ENCODE measurements at places on chromosomes 2 and 18.

- DNase-seq = no peak
Measured at GRCh38 chr2:101972621-101973434, 18.9 kb upstream of the IL1R2 start.

DNA sequence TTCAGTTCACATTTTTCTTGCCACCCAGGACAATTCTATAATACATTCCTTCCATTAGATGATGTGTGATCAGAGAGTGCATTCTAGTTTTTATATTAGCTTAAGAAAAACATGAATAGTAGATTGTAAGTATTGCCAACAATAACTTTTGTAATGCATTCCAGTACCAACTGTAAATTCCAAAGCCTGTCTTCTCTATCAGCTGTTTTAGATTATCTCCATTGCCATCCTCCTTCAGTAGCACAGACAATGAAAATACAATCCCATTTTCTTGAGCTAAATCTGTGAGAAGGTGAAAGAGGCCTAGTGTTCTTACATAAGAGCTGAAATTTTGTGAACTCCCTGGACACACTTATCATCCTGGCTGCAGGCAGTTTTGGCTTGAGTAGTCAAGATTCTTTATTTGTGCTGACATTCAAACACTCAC is 103.9 kb downstream of the CCBE1 start:
- no peak for DNase-seq

GRCh38 chr18:78727057-78727739 is 252.4 kb upstream of the SALL3 start:
- DNase-seq = no peak

- no peak for DNase-seq
Measured at GRCh38 chr2:85053802-85054201, 79.4 kb upstream of the TCF7L1 start.

DNA sequence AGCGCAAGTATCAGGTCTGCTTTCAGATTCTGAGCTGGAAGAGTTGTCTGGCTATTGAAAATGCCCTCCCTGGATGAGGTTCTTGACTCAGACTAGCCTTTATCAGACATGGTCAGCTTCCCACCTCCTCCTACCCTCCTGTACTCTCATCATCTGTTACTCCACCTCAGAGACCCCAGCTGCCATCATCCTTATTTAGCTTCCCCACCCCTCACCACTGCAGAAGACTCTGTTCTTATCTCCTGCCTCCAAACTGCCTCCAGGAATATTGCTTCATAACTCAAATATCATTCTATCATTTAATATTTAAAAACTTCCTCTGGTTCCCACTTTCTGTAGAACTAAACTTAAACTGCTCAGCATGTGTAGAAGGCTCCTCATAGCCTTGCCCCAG is 31.1 kb upstream of the PPP3R1 start:
- DNase-seq = no peak

DNA sequence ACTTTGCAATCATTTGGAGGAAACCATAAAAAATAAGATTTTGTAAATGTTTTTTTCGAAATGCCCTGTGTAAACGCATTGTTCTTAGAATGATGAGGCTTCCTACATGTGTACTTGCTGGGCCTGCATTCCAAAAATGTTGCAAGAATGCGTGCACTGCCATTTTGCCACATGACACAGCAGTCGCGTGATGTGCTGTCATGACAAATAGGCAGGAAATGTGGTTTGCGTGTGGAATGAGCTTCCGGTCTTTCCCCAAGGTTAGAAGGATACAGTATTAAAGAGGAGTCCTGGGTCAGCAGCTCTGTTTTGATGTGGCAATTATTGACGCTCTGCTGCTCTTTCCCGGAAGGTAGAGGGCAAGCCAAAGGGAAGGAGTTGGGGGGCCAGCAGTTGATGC is 18.1 kb upstream of the SERPINB2 start:
- DNase-seq = no peak

- peak; percentile 23 for DNase-seq
Measured at GRCh38 chr18:40672590-40672989, 1282.4 kb upstream of the PIK3C3 start.

GRCh38 chr2:71498261-71498701 is 44.9 kb downstream of the DYSF start:
- DNase-seq = no peak

- no peak for DNase-seq
Measured at GRCh38 chr2:100924520-100925451, 77.3 kb upstream of the RPL31 start.

- no peak for DNase-seq
Measured at GRCh38 chr2:120463996-120464395, 118.1 kb downstream of the INHBB start.

GRCh38 chr2:84386336-84387040 is 72.6 kb downstream of the SUCLG1 start:
- DNase-seq = no peak

DNA sequence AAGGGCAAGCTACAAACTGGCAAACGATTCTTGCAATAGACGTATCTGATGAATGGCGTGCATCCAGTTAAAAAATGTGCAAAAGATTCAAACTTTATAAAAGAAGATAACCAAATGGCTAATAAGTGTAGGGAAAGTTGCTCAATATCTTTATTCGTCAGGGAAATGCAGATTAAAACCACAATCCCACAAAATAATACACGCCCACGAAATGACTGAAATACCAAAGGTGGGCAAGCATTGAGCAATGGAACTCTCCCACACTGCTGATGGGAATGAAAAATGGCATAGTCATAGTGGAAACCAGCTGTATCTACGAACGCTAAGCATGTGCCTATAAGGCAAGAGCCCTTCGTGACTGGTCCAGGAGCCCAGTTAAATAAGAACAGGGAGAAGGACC is 168.6 kb upstream of the SIX2 start:
- DNase-seq = no peak

DNA sequence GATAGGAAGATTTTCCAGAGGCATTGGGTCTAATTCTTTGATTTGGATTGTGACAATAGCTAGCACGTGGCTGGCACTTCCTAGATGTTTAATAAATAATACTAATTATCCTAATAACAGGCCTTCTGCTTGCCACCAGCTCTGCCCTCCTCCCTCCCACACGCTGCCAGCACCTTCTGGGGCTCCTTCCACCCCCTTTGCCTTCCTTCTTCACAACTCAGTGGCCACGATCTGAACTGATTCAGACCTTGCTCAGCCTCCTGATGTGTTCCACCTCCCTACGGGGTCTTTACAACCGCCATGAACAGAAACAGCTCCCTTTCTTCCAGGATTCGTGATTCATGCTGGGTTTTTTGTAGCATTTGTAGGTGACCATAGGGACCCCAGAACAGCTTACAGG is 310.3 kb upstream of the HS6ST1 start:
- DNase-seq = no peak

DNA sequence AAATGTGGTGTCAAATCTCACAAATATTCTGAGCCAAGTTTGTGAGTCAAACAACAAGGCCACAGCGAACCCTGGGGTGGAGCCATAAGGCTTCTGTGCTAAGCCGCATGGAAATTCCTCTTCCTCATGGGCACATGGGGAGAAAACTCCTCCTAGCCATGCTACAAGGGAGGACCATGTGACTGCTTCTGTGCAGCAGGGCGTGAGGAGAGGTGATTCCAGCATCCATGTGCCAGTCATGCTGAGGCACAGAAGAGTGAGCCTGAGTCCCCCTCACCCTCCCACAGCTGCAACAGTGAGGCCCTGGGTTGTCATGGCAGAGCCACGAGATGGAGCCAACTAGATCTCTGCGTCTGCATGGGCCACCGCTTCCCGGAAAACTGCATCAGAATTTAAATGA is 488.8 kb upstream of the RAB6C start:
- no peak for DNase-seq

DNA sequence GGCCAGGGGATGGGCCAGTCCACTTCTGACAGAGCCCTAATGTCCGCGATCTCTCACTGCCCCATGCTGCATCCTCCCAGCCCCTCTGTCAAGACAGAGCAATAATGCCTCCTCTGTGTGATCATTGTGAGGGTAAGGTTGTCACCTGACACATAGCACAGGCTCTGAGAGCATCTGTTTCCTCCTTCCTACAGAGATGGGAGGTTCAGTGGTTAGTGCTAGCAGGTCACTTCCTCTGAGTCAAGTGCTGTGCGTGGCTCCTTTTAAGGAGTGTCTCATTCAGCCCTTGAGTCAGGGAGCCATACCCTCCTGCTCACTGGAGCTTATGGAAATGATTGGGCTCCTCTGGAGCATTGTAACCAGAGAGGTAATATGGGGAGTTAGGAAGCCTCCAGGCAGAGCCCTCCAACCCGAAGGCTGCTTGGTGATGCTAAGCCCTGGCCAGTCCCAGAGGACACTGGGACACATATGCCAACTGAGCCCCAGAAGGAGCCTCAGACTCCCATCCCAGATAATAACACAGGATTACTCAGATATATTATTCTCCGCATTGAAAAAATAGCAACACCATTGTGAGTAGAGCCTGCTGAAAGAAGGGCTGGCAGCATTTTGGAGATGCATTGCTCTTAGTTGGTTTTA is 189.0 kb downstream of the GALNT1 start:
- DNase-seq = no peak

Data from H1 (cell line).